ENCODE measurements at places on chromosomes 4 and X.

DNA sequence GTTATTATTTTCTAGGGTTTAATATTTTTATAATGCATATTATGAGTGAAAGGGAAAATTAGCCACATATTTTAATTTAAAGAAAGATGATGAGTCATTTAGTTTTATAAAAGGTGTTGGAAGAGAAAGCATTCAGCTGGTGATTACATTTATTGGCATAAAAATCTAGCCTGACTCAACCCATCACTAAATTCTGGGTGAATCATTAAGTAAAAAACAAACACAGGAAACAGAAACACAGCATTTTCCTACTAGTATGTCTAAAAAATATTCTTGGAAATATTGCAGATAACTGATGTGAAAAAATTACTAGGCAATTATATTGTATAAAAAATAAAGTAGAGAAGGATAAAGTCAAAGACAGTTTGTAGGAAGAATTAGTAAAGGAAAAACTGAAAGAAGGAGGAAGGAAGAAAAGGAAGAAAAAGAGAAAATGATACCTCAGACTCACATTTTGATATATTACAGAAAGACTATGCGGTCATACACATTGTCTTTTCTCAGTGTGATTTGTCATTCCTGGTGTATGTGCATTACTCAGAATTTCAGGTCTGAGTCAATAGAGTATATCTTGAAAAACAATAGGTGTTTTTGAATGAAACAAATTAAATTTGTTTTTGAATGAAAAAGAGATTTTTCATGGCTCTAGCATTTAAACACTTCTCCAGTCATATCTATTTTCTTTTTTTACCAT, 48.0 kb upstream of the SPOCK3 start:
- H3K4me1 ChIP-seq = no peaks in the 10 kb centered on the region
- no peak overlapping the region for H3K4me3 ChIP-seq
- H3K27me3 ChIP-seq = no peaks in the 10 kb centered on the region
- no peak overlapping the region for H3K27ac ChIP-seq

DNA sequence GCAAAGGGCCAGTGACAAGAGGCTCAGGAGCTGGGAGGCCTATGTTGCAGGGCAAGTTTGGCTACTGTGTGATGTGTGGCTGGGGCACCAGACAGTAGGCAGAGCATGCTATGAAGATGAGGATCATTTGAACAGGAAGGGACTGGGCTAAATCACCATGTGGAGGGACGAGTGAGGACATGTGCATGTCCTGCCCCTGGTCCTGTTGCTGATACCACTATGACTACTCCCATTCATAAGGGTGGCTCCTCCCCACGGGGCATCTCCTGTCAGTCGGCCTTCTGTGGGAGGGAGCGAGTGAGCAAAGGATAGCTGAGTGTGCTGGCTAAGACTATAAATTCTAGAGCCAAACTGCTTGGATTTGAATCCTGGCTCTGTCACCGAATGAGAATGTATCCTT, 139.2 kb downstream of the TMEM164 start:
- H3K27me3 ChIP-seq = no peaks in the 10 kb centered on the region
- H3K27ac ChIP-seq = no peak overlapping the region
- no peaks in the 10 kb centered on the region for H3K36me3 ChIP-seq
- H3K4me1 ChIP-seq = peaks cover 9% of the 10 kb centered on the region
- DNase-seq = no peak

- no peaks in the 10 kb centered on the region for H3K36me3 ChIP-seq
- DNase-seq = no peak
- peak overlapping the region; percentile 91 for H3K4me3 ChIP-seq
- peaks cover 26% of the 10 kb centered on the region for H3K4me1 ChIP-seq
These were observed 746 bp downstream of the PPAT start for GRCh38 chr4:56434599-56435139.

DNA sequence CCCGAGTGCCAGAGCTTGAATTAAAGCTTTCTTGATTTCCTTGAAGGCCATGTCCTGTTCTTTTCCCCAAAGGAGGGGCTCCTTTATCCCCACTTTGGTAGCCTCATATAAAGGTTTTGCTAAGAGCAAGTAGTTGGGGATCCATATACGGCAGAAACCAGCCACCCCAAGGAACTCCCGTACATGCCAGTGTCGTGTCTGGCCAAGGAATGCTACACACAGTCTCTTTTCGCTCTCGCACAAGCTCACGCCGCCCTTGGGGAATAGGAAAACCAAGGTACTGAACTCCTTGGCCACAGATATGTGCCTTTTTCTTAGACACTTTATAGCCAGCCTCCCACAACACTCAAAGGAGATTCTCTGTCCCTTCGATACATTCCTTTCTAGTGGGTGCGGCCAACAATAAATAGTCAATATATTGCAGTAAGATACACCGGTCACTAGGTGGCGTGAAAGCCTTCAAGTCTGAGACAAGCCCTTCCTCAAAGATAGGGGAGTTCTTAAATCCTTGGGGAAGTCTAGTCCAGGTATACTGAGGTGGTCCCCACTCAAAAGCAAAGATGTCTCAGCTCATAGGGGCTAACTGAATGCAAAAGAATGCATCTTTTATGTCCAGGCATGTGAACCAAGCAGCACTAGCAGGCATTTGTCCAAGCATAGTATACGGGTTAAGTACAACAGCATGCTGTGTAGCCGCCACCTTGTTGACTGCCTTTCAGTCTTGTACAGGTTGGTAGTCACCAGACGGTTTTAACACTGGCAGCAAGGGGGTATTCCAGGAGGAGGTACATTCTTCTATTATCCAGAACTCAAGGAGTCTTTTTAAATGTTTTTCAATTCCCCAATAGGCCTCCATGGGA, 57.8 kb upstream of the XAGE1B start:
- no peaks in the 10 kb centered on the region for H3K36me3 ChIP-seq
- peak; percentile 53 for DNase-seq
- peaks cover 2% of the 10 kb centered on the region for H3K4me1 ChIP-seq
- no peak overlapping the region for H3K27ac ChIP-seq

- H3K27ac ChIP-seq = no peak overlapping the region
- peaks cover 3% of the 10 kb centered on the region for H3K27me3 ChIP-seq
- no peak for DNase-seq
- H3K36me3 ChIP-seq = no peaks in the 10 kb centered on the region
- H3K4me3 ChIP-seq = no peak overlapping the region
These were observed 9.2 kb downstream of the GUCY1A1 start for GRCh38 chr4:155675709-155676429.

DNA sequence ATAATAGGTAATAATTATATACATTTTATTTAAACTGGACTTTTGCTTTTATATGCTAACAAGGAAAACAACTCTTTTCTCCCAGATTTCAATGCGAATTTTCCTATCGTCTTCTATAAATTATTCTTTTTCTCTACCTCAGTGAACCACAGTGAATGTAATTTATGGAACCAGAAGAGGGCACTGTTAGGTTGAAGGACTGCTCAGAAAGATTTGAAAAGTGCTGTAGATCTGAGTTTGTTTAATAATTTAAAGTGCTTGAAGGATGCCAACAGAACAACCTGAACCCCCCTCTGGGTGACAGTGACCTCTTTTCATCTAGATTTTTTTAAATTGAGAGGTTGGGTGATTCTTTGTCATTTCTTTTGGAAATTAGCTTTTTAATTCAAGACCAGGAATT, 54.9 kb downstream of the PHOX2B start:
- no peak for DNase-seq
- H3K4me1 ChIP-seq = no peaks in the 10 kb centered on the region
- H3K4me3 ChIP-seq = no peak overlapping the region
- no peaks in the 10 kb centered on the region for H3K36me3 ChIP-seq

DNA sequence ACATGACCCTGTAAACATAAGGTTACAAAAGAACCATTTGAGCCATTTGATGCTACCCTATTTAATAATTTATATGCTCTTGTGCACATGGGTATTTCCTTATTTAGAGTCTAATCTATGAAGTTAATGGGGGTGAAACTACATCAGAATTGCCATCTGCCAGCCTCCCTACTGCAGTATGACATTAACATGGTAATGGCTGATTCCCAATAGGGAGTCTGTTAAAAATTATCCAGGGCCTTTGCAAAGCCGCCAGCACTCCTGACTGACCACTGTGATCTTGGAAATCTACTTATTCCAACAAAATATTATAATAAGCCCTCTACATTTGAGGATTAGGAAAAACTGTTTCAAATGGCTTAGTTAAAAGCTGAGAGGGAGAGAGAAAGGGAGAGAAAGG, 153.7 kb downstream of the CLCN4 start:
- no peaks in the 10 kb centered on the region for H3K4me1 ChIP-seq
- no peak for DNase-seq
- H3K4me3 ChIP-seq = no peak overlapping the region
- no peak overlapping the region for H3K27ac ChIP-seq

GRCh38 chrX:12791257-12792228, at the start of gene PRPS2:
Gene PRPS2 (plus strand): TSS chrX:12791412. CDS start chrX:12791498, 86 bp downstream.
- no peaks in the 10 kb centered on the region for H3K27me3 ChIP-seq
- no peak within 1 kb of the TSS for H3K27ac ChIP-seq
- peak within 1 kb of the TSS; percentile 77 for H3K4me3 ChIP-seq
- H3K4me1 ChIP-seq = peaks cover 12% of the 10 kb centered on the region

GRCh38 chr4:2245787-2246275, 3.9 kb upstream of the HAUS3 start:
- H3K27ac ChIP-seq = no peak overlapping the region
- no peaks in the 10 kb centered on the region for H3K27me3 ChIP-seq
- H3K36me3 ChIP-seq = peaks cover 26% of the 10 kb centered on the region
- H3K4me3 ChIP-seq = no peak overlapping the region
- DNase-seq = no peak
- peaks cover 16% of the 10 kb centered on the region for H3K4me1 ChIP-seq

DNA sequence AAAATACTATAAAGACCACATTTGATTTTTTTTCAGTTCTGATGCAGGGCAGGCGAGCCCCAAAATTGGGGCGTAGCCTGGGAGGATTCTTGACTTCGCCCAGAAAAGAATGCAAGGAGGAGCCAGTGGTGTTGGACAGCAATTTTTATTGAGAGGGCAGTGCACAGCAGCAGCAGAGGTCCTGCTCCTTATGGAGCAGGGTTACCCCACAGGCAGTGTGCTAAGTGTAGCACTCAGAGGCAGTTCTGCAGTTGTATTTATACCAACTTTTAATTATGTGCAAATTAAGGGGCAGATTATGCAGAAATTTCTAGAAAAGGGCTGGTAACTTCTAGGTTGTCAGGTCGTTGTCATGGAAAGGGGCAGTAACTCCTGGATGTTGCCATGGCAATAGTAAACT, 69.9 kb downstream of the GASK1B start:
- H3K27ac ChIP-seq = no peak overlapping the region
- H3K36me3 ChIP-seq = no peaks in the 10 kb centered on the region
- H3K27me3 ChIP-seq = no peaks in the 10 kb centered on the region

DNA sequence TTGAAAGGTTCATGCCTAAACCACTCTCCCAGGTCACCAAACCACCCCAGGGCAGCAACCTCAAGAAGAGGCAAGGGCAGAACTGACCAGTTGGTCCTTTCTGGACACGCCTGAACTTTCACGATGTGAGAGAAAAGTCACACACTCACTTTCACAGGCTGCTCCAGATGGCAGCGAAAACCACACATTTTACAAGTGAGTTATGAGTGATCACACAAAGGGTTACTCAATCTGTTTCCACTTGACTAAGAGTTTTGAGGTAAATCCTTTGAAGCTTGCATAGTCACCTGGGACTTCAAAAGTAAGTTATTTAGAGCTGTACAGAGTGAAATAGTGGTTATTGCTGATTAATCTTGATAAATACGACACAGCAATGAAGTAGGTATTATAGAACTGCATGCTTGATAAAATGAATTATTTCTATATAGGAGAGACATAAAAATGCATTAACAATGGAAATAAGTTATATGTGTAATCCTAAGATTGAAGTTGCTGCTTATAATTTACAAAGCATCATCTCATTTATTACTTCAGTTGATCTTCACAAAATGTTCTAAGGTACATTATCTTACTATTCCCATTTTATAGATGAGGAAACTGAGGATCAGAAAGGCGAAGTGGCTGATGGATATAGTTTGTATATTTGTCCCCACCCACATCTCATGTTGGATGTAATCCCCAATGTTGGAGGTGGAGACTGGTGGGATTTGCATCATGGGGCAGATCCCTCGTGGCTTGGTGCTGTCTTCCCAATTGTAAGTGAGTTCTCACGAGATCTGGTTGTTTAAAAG, 103.0 kb upstream of the KLF3 start:
- no peak overlapping the region for H3K4me3 ChIP-seq
- no peaks in the 10 kb centered on the region for H3K36me3 ChIP-seq
- no peaks in the 10 kb centered on the region for H3K27me3 ChIP-seq
- no peak for DNase-seq

GRCh38 chr4:110193822-110194761, 4.3 kb downstream of the ELOVL6 start:
- no peaks in the 10 kb centered on the region for H3K36me3 ChIP-seq
- H3K4me1 ChIP-seq = peaks cover 21% of the 10 kb centered on the region
- H3K27ac ChIP-seq = peak overlapping the region; percentile 35
- no peaks in the 10 kb centered on the region for H3K27me3 ChIP-seq

DNA sequence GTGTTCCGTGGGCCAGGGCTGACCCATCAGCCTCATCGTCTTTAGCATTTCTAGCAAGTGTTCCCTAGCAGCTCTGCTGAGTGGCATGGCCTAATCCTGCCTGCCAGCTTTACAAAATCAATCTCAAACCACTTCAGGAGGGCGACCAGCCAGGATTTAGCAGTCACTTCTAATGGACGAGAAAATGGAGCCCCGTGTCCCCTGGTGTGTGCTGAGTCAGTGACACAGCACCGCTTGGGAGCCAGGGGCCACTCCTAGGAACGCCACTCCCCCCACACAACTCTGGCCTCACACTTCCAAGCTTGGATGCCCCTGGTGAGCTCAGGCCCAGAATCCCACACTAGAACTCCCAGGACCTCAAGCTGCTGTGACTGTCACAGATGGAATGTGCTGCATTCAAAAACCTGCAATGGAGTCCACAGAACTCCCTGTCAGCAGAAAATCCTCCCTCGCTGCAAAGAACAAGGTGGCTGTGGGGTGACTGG, 311.2 kb upstream of the GATB start:
- no peaks in the 10 kb centered on the region for H3K27me3 ChIP-seq
- no peak for DNase-seq
- no peak overlapping the region for H3K4me3 ChIP-seq
- peaks cover 20% of the 10 kb centered on the region for H3K4me1 ChIP-seq
- H3K27ac ChIP-seq = no peak overlapping the region
- no peaks in the 10 kb centered on the region for H3K36me3 ChIP-seq

- H3K4me3 ChIP-seq = no peak overlapping the region
- no peaks in the 10 kb centered on the region for H3K27me3 ChIP-seq
- no peak overlapping the region for H3K27ac ChIP-seq
- H3K36me3 ChIP-seq = no peaks in the 10 kb centered on the region
These were observed 149.9 kb downstream of the CHIC2 start for GRCh38 chr4:53914313-53915016.

DNA sequence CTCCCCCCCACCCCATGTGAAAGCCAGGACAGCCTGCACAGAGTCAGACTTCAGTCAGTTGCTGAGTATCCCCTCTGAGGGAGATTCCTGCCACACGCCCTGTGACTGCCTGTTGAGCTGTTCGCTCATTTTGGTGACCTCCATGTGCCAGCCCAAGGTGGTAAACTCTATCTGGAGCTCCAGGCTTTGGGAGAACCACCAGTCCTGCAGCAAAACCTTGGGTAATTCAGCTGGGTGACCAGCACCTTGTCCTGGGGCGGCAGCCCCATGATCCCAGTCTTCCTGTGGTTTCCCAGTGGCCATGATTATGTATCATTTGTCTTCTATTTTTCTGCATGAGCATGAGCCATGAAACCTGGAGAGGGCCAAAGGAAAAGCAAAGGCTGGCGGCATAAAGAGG, 73.4 kb downstream of the NBDY start:
- no peak for DNase-seq
- H3K36me3 ChIP-seq = no peaks in the 10 kb centered on the region
- no peaks in the 10 kb centered on the region for H3K27me3 ChIP-seq
- no peak overlapping the region for H3K4me3 ChIP-seq
- peaks cover 58% of the 10 kb centered on the region for H3K4me1 ChIP-seq
- no peak overlapping the region for H3K27ac ChIP-seq

GRCh38 chrX:129522184-129523078, 859 bp downstream of the SMARCA1 start:
- no peak overlapping the region for H3K27ac ChIP-seq
- peaks cover 6% of the 10 kb centered on the region for H3K4me1 ChIP-seq
- no peaks in the 10 kb centered on the region for H3K36me3 ChIP-seq
- no peaks in the 10 kb centered on the region for H3K27me3 ChIP-seq
- H3K4me3 ChIP-seq = peak overlapping the region; percentile 69
